ENCODE measurements at places on chromosomes 3 and 15.
A peak's percentile ranks its signal among the peaks of the same experiment; 100 is the strongest.

DNA sequence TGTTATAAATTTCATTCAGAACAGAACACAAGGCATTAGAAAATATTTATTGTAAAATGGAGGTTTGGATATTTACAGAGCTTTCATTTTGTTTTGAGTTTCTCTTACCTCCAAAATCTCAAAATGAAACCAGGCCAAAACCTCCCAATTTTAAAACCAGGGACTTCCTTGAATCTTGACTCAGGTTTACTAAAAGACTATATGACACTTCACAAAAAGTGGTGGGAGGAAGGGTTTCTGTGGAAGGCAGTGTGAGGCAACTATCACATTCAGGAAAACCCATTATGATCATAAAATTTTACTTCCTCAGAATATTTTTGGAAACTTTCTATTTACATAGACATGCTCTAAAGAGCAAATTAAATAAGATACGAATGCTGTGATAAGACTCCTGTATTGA lies 205.8 kb upstream of the EOMES start:
- H3K27ac ChIP-seq: no peak overlapping the region
- H3K4me3 ChIP-seq: no peak overlapping the region
- no peaks in the 10 kb centered on the region for H3K36me3 ChIP-seq
- no peak for DNase-seq
- H3K4me1 ChIP-seq: no peaks in the 10 kb centered on the region
- no peaks in the 10 kb centered on the region for H3K27me3 ChIP-seq

GRCh38 chr3:186137051-186137685 lies 28.3 kb upstream of the ETV5 start:
- no peaks in the 10 kb centered on the region for H3K27me3 ChIP-seq
- no peak overlapping the region for H3K27ac ChIP-seq
- H3K4me1 ChIP-seq: no peaks in the 10 kb centered on the region
- H3K4me3 ChIP-seq: no peak overlapping the region
- H3K36me3 ChIP-seq: no peaks in the 10 kb centered on the region

GRCh38 chr15:100307241-100308212 lies 34.2 kb downstream of the ADAMTS17 start:
- H3K36me3 ChIP-seq: no peaks in the 10 kb centered on the region
- H3K27ac ChIP-seq: peak overlapping the region; percentile 83
- H3K4me1 ChIP-seq: no peaks in the 10 kb centered on the region
- H3K4me3 ChIP-seq: no peak overlapping the region
- no peak for DNase-seq

DNA sequence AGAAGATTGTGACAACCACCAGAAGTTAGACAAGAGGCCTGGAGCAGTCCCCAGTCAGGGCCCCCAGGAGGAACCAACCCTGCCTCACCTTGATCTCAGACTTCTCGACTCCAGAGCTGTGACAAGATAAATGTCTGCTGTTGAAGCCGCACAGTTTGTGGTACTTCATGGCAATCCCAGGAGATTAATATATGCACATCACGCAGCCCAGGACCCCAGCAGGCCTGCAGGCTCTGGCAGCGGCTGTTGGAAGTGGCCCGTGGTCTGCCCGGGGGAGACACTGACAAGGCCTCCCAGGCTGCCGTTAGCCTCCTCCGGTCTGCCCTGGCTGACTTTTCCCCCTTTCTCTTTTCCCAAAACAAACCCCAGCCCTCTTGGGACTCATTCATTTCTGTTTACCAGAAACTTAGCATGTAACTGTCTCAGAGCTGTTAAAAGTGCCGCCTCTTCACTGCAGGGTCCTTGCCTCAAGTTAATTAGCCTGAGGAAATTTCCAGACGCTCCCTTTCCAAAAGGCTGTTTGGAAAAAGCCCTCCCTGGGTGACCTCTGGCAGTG lies 183.5 kb upstream of the LYSMD4 start:
- no peaks in the 10 kb centered on the region for H3K36me3 ChIP-seq
- H3K27me3 ChIP-seq: peaks cover 6% of the 10 kb centered on the region
- H3K27ac ChIP-seq: no peak overlapping the region

DNA sequence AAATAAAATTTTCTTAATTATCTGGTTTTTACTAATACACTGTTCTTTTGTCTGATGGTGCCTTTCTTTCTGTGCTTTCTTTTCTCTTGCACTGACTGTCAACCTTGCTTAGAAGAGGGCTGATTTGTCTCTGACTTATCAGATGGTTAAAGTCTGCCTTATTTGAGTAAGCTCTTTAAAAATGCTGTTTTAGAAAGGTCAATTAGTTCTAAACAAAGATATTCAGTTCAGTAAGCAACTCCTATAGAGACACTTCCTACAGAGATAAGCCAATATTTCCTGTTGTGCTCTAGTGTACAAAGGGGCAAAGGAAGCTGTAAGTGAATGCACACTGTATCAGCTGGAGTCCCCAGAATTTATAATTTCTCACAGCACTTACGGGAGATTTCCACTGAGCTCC lies 153.4 kb upstream of the TSPAN3 start:
- H3K27ac ChIP-seq: no peak overlapping the region
- H3K27me3 ChIP-seq: no peaks in the 10 kb centered on the region

Data from breast epithelium (tissue), 4 donors.